Activated CD4-positive, alpha-beta T cell treated with anti-CD3 and anti-CD28 coated beads for 4 hours (primary cell): ENCODE measurements at places on chromosomes 5 and 9.

- no peak for DNase-seq
These were observed 11.0 kb downstream of the RPP25L start for GRCh38 chr9:34600908-34601307.

GRCh38 chr5:10857338-10857733, 96.3 kb upstream of the DAP start:
- no peak for DNase-seq

GRCh38 chr9:22067196-22067595, 58.1 kb upstream of the CDKN2B start:
- no peak for DNase-seq

- DNase-seq: no peak
These were observed 170.0 kb upstream of the DAPK1 start for GRCh38 chr9:87327575-87328125.

DNA sequence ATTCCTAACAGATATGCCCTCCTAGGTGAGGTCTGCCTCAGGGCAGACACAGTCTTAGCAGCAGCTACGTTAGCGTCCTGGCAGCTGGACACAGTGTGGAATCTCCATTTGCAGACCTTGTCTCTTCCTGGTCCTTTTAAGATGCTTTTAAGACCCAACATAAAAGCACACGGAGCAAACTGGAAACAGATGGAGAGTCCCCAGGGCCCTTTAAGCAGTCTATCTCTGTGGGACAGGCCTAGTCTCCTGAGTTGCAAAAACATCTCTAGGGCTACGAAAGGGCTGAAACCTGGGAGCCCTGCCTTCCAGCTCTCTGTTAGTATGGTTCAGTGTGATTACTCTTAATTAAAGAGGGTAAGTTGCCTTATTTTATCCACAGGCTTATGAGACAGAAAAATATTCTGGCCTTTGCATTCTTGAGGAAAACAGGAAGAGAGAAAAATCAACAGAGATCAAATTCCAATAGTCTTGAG, 66.0 kb upstream of the GNA14 start:
- DNase-seq: no peak

GRCh38 chr5:142486581-142486980, 161.8 kb upstream of the SPRY4 start:
- DNase-seq: no peak

GRCh38 chr5:138351517-138351916, 968 bp upstream of the KDM3B start:
- no peak for DNase-seq

DNA sequence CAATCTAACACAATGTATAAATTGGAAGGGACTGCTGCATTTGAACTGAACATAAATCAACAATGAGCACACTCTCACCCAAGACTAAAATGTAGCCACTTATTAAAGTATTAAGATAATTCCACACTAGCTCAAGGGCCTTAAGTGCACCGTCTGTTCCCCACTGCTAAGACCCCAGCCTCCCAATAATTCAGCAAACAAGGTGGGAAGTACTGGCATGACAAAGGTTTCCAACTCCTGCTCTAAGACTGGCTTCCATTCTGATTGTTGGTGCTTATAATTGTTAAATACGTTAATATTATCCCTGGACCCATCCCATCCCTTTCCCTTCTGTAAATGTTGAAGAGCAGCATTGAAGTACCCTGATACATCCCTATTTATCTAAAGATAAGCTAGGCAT, 636.7 kb downstream of the NR2F1-AS1 start:
- DNase-seq: no peak

DNA sequence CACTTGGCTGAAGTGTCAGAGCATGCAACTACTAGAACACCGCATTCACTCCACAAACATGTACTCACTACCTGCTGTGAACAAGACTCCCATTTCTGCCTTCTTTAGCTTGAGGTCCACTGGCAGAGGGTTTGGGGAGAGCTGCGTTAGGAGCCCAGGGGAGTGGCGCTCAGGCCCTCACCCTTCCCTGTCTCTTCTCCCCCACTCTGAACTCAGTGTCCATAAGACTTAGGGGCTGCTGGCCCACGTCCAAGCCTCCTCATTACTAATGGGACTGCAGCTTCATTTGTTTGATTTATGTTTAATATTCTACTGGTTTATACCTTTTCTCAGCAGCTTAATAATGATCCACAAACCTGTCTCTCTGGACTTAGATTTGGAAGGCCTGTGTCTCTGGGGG, 70.9 kb downstream of the HSPA4 start:
- no peak for DNase-seq

- no peak for DNase-seq
These were observed 184.5 kb downstream of the FBN2 start for GRCh38 chr5:128353441-128354107.

DNA sequence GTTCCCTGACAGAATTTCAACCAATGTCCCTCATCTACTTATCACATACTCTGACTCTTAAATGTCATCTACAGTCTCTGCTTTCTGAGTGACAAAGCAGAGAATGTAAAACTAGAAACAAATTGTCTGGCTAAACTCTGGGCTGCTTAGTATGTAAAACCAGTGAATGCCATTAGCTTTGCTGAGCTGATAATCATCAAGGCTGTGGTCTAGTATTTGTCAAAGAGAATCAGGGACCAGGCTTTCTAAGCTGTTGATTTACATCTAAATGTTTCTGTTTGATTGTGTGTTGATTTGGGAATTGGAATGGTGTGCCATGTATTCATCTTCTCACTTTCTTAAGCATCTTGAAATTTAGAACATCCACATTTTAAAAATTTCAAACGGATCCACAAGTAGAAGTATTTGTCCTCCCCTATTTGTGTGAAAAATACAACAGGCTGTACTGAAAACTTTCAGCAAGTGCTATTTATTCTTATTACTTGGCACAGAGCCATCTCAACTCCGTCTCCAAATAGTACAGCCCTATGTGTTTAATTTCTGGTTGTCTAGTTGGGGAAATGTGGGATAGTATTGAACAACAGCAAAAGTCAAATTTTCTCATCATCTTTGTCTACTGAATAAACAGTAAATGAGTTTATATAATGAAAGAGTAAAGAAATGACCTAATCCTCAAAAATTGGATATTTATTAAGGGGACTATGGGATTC, 251.5 kb downstream of the KCTD16 start:
- DNase-seq: no peak

- no peak for DNase-seq
These were observed 503 bp downstream of the SEMA4D start for GRCh38 chr9:89497257-89497963.

DNA sequence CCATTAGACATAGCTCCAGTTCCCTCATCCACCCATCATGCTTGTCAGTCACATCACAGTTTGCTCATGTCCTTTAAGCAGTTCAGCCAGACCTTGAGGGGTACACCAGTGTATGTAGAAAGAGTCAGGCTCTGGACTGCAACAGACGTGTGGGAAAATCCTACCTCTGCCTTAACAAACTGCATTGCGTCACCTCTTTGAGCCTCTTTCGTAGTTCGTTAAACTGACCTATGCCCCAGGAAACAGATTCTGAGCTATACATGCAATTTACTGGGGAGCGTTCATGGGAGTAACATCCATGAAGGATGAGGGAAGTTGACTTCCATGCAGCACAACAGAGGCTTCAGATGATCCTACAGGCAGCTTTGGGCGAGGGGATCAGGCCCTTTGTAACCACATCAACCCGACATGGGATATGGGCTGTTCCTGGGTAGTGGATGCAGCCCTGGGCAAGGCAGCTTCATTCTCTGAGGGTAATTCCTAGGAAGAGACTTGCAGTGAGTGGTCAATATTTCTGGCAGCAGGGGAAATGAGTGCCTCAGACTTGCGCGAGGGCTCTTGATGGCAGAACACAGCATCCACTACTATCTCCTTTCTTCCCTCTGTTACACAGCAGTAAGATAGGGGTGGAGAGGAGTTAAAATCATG, 4.3 kb downstream of the SPINK4 start:
- no peak for DNase-seq

- no peak for DNase-seq
These were observed 200.9 kb downstream of the GADD45G start for GRCh38 chr9:89805571-89806292.

- DNase-seq: no peak
These were observed 140.6 kb downstream of the COMMD10 start for GRCh38 chr5:116225281-116225922.

DNA sequence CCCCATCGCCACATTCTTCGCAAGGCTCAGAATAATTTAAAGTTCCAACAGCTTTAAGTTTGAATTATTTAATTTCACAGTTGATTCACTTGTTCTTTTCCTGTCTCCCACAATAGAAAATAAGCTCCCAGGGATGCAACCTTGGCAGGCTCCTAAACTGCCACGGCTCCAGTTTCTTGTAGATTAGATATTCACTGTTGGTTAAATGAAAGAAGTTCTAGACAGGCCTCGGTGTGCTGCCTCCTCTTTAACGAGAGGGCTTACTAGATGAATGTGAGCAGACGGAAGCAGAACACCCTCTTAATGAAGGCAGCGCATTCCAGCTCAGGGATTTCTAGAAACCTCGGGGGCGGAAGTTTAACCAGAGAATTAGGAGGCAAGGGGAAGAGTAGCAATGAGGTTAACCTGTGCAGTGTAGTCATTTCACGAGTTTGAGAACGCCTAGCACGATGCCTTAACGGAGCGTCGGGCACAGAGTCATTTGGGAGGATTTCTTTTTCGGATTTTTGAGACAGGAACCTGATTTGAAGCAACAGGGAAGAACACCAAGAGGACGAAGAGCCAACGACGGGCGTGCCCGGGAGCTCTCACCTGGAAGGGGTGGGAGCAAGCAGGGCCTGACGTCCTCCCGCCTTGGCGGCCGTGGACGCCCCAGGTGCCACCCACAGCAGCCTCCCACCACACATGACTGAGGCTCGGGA, 637 bp upstream of the SMC5 start:
- DNase-seq: peak; percentile 23

DNA sequence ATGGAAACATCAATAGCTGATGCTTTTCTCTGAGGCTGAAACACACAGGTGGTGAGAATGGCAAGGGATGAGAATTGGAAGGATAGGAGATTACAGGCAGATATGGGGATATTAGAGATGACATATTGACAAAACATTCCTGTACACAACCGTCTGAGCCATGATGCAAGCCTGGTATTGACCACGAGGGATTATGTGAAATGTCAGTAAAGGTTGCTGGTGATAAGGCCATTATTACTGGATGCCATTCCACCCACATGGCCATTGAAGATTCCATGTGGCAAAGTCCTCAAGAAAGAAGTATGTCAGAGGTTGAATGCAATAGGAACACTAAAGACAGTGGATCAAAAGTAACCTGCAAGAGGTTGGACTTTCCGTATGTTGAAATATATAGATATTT, 15.7 kb downstream of the GRAMD2B start:
- DNase-seq: no peak

- no peak for DNase-seq
These were observed 1.3 kb downstream of the SH3RF2 start for GRCh38 chr5:145937432-145938250.

DNA sequence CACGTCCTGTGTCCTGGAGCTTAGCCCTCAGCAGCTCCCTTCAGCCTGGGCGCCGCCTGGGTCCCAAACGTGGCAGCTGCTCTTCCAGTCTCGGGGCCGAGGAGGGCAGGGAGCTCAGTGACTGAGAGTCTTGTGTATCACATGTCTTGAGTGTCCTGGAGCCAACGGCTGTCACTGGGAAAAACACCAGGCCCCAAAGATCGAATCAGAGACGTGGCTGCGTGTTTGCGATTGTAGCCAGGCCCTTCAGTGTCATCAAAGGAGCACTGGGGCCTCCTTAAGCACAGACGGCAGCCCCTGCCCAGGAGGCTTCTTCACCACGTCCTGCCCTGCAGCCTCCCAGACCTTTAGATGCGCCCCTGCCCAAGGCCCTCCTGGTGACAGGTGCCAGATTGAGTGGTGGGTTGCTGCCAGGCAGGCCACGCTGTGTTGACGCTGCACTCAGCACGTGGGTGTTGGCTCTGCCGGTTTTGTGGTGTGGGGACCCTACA, 5.7 kb upstream of the EXOC3 start:
- DNase-seq: no peak

GRCh38 chr5:80268916-80269315, 13.1 kb upstream of the SERINC5 start:
- DNase-seq: no peak

DNA sequence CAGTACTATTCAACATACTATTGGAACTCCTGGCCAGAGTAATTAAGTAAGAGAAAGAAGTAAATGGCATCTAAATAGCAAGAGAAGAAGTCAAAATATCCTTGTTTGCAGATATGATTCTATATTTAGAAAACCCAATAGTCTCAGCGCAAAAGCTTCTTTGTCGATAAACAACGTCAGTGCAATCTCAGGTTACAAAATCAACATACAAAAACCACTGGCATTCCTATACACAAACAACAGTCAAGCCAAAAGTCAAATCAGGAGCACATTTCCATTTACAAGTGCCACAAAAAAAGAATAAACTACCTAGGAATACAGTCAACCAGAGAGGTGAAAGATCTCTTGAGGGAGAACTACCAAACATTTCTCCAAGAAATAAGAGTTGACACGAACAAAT, 1901.9 kb upstream of the ACO1 start:
- no peak for DNase-seq

- no peak for DNase-seq
These were observed 54.7 kb downstream of the IRF1 start for GRCh38 chr5:132435886-132436285.

GRCh38 chr5:133506181-133506580, 106.2 kb downstream of the FSTL4 start:
- DNase-seq: no peak

DNA sequence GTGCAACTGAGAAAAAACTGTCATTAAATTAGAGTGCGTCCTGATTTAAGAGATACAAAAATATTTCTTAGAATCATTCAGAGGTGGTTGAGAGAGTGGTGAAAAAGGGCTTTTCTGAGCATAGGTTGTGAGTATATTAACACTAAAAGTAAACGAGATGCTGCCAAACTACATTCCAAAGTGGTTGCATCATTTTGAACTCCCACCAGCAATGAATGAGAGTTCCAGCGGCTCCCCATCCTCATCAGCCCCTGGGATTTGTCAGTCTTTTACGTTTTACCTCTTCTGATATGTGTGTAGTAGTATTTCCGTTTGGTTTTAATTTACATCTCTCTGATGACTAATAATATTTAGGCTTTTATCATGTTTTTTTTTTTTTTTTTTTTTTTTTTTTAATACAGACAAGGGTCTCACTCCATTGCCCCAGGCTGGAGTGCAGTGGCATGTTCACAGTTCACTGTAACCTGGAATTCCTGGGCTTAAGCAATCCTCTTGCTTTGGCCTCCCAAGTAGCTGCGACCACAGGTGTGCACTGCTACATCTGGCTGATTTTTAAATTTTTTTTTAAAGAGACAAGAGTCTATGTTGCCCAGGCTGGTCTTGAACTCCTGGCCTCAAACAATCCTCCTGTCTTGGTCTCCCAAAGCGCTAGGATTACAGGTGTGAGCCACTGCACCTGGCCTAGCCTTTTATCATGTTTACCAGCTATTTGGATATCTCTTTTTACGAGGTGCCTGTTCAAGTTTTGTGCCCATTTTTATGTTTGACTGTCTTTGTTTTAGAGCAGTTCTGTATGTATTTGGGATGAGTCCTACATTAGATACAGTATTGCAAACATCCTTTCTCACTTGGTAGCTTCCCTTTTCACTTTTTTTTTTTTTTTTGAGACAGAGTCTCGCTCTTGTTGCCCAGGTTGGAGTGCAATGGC, 17.0 kb downstream of the PRRT1B start:
- DNase-seq: no peak
